ENCODE measurements at places on chromosomes 5 and 9.
A peak's percentile ranks its signal among the peaks of the same experiment; 100 is the strongest.

DNA sequence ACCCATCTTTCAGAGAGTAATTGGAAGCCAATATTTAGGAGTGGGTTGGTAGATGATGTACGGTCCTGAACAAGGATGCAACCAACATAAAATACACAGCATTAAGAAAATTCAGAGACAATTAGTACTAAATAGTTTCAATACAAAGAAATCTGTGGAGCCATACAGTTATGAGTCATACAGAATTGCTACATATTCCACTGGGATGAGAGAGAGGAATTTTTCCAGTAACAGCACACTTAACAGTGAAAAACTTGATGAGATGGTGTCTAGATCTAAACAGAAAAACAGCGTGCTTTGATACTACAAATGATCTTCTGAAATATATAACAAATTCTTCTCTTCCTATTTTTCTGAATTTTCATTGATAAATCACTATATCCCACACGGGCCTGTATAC, 1999.3 kb upstream of the CDH9 start:
- DNase-seq: no peak

- no peak for DNase-seq
These were observed 61.3 kb upstream of the HSPA9 start for GRCh38 chr5:138636398-138636944.

DNA sequence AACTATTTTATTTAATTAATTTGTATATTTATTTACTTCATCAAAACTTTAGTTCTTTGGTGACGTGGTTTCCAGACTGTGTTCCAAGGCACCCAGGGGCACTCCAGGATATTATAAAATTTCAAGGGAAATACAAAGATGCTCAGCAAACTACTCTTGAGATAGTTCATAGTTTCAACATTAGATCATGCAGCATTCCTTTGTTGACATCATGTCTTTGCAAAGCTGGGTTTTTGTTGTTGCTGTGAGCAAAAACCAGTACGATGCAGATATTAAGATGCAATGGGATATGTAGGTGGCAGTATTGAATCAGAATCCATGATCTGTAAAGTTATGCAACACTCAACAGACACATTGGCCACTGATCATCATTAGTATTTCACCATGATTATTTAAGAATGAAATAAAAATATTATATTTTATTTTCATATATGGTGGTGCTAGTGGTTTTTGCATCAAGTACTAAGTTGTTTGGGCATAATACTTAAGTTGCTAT, 219.7 kb downstream of the ADCY2 start:
- DNase-seq: no peak

GRCh38 chr9:92138157-92138959, 23.1 kb upstream of the SPTLC1 start:
- DNase-seq: peak; percentile 90

DNA sequence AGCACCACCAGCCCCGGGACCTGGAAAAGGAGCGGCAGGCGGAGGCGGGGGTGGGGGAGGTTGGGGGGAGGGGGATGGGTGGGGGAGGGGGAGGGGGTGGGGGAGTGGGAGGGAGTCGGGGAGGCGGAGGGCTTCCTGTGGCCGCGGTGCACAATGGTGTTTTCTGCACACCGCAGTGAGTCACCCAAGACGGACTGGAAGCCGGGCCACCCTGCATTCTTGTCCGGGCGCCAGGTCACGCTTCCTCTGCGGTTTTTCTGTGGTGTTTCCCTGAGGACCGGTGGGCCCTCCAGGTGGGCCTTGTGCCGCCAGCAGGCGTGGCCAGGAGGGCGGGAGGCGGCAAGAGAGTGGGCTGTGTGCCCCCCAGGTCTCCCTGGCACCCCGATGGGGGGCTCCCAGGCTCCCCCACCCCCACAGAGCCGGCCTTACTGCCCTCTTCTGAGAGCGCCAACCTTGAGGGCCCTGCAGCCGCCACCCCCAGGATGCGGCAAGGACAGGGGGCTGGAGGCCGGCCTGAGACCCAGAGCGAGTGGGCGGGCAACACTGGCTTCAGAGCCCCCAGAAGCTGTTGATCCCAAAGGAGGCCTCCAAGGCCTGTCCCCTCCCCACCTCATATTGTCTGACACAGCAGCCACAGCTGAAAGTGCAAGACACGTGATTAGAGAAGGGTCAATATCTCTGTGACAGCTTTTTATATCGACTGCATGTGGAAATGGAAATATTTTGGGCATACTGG, 11.1 kb downstream of the EXD3 start:
- peak; percentile 71 for DNase-seq

DNA sequence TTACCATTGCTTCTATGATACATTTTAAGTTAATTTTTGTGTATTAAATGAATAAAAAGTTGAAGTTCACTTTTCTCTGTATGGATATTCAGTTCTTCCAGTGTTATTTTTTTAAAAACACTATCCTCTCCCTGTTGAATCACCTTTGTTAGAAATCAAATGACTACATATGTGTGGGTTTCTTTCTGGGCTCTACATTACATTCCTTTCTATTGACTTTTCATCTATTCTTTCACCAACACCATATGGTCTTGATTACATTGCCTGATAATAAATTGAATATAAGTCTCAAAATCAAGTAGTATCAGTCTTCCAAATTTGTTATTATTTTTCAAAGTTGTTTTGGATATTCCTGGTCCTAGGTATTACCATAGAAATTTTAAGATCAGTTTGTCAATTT, 7.3 kb upstream of the RASEF start:
- DNase-seq: no peak

- DNase-seq: no peak
These were observed 226.4 kb downstream of the GNA14 start for GRCh38 chr9:77421506-77422265.

DNA sequence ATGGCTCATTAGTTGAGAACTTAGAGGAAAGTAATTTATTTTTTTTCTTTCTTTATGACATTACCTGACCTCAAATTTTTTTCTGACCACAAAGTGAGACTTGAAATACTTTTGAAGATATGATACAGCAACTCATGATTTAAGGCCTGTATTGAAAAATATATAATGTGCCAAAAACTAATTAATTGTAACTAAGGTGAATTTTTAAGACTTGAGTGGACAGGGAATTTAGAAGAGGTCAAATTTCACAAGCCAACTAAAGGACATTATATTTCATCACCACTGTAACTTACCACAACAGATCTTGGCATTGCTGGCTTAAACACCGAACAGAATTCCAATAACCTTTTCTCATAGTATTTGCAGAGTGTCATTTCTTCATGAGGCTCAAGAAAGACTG, 1.8 kb downstream of the CCNH start:
- no peak for DNase-seq
